Activated CD8-positive, alpha-beta T cell treated with anti-CD3 and anti-CD28 coated beads for 36 hours (primary cell): ENCODE measurements at places on chromosomes 6 and 20. TPM values are rescaled to one million over a fixed set of nuclear protein-coding genes. Genes with fewer than 3 reads are reported as not detected.

DNA sequence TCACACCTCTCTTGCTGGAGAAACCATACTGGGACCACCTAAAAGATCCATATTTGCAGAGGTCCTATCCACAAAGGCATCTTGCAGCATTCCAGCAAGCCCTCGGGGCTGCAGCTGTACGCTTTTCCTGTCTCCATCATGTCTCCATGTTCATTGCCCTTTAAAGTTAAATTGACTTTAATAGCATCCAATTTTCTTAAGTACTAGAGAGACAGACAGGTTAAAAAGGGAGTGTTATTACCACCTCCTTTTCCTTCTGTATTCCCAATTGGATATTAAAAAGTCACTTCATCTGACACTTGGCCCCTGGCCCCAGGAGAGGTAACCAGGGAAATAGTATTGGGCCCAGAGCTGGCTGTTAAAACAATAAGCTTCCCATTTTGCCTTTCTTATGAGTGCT, 178.6 kb downstream of the UNC5CL start:
- no peak overlapping the region for H3K27ac ChIP-seq
- no peaks in the 10 kb centered on the region for H3K4me1 ChIP-seq
- no peak for DNase-seq
- peaks cover 10% of the 10 kb centered on the region for H3K27me3 ChIP-seq
- no peak overlapping the region for H3K4me3 ChIP-seq
- H3K36me3 ChIP-seq: no peaks in the 10 kb centered on the region

DNA sequence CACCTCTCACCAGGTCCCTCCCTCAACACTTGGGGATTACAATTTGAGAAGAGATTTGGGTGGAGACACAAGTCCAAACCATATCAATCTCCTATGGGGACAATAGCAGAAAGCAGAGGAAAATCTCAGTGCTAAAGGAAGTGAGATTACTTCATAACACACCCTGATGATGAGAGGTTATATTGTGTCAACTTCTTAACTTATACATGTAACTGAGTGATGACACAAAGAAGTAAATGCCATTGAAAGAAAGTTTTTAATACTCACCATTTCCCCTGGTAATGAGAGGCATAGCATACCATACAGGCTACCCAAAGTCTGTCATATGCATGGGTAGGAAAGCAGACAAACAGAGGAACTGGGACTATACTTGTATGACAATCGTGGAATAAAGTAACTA, 137.2 kb downstream of the MMUT start:
- H3K27ac ChIP-seq: no peak overlapping the region
- H3K27me3 ChIP-seq: no peaks in the 10 kb centered on the region
- H3K4me1 ChIP-seq: no peaks in the 10 kb centered on the region
- DNase-seq: no peak
- H3K4me3 ChIP-seq: no peak overlapping the region

DNA sequence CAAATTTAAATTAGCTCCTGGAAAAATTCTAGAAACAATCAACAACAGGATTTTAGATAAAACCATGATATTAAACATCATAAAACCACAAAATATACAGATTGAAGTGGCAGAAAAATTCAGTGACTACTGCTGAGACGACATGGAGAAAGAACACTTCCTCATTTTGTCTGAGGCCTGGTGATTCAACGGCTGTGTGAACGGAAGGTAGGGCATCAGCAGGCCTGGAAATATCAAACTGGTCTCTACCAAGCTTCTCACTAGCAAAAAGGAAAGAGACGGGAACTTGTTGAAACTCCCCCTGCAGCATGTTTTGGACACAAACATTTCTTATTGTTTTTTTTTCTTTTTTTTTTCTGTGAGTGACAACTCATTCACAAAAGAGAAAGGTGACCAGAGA, 58.0 kb upstream of the AHI1 start:
- peaks cover 17% of the 10 kb centered on the region for H3K27me3 ChIP-seq
- H3K27ac ChIP-seq: no peak overlapping the region
- DNase-seq: no peak
- H3K4me3 ChIP-seq: no peak overlapping the region

DNA sequence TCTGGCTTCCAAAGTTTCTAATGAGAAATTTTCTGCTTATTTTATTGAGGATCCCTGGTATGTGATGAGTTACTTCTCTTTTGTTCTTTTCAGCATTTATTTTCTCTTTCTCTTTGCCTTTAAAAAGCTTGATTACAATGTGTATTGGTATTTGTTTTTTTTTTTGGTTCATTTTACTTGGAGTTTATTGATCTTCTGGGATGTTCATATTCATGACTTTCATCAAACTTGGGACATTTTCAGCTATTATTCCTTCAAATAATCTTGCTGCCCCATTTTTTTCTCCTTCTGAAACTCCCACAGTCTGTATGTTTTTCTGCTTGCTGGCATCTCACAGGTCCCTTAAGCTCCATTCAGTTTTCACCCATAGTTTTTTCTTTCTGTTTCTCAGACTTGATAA, 102.4 kb downstream of the PRDM13 start:
- H3K36me3 ChIP-seq: no peaks in the 10 kb centered on the region
- no peak overlapping the region for H3K4me3 ChIP-seq
- H3K27ac ChIP-seq: no peak overlapping the region
- H3K4me1 ChIP-seq: no peaks in the 10 kb centered on the region
- DNase-seq: no peak
- peaks cover 2% of the 10 kb centered on the region for H3K27me3 ChIP-seq

DNA sequence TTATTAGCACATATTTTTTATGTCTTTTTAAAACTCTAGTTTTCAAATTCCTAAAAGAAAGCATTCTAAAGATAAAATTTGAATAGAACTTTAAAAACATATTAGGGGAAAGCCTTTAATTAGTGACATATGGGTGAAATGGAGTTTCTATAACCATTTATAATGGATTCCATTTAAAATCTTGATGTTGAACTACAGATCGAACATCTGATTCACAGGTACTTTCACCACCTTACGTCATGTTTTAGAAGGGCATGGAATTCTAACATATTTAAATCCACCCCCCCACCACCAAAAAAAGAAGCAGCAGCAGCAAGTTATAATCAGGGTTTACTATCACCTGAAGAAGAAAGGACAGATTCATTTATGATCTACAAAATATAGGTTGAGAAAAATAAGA, 298.4 kb downstream of the SMOC2 start:
- no peak overlapping the region for H3K4me3 ChIP-seq
- H3K27me3 ChIP-seq: peaks cover 3% of the 10 kb centered on the region
- H3K27ac ChIP-seq: no peak overlapping the region
- H3K4me1 ChIP-seq: no peaks in the 10 kb centered on the region
- DNase-seq: no peak

DNA sequence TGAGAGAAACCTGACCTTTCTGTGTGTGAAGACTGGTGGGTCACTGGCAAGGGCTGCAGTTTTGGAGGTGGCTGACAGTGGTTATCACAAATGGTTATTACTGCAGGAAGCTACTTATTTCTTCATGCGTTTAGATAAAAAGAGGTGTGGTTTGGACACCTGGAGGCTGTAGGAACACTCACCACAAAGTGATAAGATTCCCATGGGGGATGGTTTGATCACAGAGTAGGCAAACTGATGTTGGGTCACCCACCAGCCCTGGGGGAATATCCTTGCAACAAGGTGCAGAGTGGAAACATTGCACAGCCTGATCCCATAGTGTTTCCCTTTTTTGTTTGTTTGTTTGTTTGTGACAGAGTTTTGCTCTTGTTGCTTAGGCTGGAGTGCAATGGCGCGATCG, 33.9 kb upstream of the RNGTT start:
- DNase-seq: no peak
- no peak overlapping the region for H3K4me3 ChIP-seq

- H3K36me3 ChIP-seq: no peaks in the 10 kb centered on the region
- H3K27me3 ChIP-seq: peaks cover 3% of the 10 kb centered on the region
- H3K4me3 ChIP-seq: no peak overlapping the region
- DNase-seq: peak; percentile 8
Observed at GRCh38 chr6:113980937-113981554, 10.1 kb upstream of the HDAC2 start.

GRCh38 chr6:37052027-37052628, 46.7 kb downstream of the FGD2 start:
- peak; percentile 82 for DNase-seq
- H3K36me3 ChIP-seq: peaks cover 16% of the 10 kb centered on the region
- H3K4me1 ChIP-seq: peaks cover 48% of the 10 kb centered on the region
- H3K27ac ChIP-seq: peak overlapping the region; percentile 99

- H3K36me3 ChIP-seq: peaks cover 93% of the 10 kb centered on the region
- peaks cover 87% of the 10 kb centered on the region for H3K4me1 ChIP-seq
- no peaks in the 10 kb centered on the region for H3K27me3 ChIP-seq
- DNase-seq: peak; percentile 84
- peak overlapping the region; percentile 90 for H3K27ac ChIP-seq
Observed at GRCh38 chr6:402901-403658, 11.5 kb downstream of the IRF4 start.

Gene DBNDD2
- 15.5 TPM for total RNA-seq

Gene CCR6
- total RNA-seq: 0.23 TPM

Gene CYP24A1
- total RNA-seq: not detected

Gene CALHM4
- not detected for total RNA-seq

Gene LAMA4
- not detected for total RNA-seq
